ENCODE measurements at places on chromosomes 12 and 14.

GRCh38 chr12:27620121-27620520 is 76.1 kb upstream of the REP15 start:
- DNase-seq, result no peak

DNA sequence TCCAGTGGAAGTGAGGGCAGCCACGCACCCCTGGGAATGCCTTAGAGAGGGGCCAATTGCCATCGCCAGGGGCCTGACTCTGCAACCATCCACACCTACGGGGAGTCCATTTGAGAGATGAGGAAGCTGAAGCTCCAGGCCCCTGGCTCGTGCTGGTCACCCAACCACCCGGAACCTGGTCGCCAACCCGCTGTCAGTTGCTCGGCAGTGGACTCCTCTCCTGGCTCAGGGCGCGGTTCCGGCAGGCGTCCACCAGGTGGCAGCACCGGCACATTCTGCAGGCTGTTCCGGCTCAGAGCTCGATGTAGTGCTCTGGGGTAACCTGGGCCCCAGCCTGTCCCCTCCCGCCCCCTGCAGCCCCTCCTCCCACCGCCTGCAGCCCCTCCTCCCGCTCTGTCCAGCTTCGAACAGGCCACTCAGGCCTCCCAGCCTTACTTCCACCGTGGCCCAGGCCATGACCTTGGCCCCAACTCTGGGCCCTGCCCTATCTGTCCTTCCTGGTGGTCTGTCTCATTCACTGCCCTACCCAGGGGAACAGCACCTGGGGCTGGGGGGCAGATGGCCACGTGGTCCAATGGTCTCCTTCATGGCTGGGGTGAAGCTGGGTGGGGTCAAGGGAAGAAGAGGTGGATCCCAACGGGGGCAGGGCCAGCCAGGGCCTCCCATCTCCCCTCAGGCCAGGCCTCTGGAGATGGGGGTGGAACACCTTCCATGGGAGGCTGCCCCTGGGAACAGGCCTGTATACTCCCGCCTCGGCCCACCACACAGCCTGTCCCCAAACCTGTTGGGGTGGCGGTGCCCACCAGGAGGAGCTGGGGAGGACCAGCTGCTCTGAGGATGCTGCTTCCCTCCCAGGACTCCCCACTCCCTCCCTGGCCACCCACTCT is 15.7 kb downstream of the SIVA1 start:
- peak; percentile 75 for DNase-seq

DNA sequence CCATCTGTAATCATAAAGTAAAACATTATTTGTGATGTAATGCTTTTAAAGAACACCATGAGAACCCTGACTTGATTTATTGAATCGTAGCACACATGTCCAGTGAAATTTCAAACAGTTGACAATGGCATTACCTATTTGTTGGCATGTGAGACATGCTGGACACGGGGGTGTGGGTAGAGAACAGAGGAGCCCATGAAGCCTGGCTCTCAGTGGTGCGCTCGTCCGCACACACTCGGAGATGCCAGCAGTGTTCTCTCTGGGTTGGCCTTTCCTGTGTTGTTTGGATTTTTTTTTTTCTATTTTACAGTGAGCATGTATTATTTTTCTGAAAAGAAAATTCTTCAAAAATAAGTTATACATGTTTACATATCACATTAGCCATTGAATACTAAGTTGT is 78.2 kb downstream of the PPP2R5C start:
- DNase-seq, result no peak

GRCh38 chr12:72790273-72790672 is 518.1 kb downstream of the TRHDE start:
- no peak for DNase-seq

DNA sequence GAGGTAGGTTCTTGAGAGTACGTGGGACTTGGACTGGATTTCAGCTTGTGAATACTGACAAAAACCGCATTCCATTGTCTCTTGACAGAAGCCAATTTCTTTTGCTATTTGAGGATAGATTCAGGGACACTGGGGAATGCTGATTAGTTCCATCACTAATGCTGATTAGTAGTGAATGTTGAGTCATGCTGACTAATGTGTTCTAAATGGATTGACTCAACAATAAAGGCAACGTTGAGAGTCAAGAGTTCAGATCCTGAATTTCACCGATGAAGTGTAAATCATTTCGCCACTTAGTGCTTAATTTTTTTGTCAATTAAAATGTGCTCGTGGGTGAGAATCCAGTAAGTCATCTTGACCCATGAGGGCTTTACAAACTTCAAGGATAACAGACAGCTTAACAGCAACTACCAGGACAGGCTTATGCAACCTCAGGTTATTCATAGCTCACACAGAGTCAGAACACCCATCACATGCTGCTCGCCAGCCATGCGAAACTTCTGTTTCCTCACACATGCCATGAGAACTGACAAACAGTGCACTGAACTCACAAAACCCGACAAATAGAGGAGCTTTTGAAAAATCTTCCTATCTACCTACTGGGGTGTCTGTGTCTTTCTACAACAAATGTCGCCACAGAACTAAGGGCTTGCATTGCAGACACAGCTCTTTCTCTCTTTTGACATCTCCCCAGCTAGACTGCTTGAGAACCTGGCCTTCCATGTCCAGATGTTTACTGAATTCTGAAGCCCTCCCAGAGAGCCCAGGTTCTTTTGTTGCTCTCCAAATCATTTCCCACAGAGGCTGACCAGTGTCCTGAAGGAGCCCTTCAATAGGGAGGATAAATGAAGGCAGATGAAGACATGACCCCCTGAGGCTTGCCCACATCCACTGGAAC is 316.4 kb downstream of the ZFP36L1 start:
- DNase-seq, result no peak

- DNase-seq, result no peak
Measured at GRCh38 chr14:97634751-97635150, 837.6 kb downstream of the VRK1 start.

- DNase-seq, result no peak
Measured at GRCh38 chr12:88338486-88338885, 196.4 kb downstream of the TMTC3 start.

GRCh38 chr14:67733616-67734015 is 31.9 kb downstream of the RDH12 start:
- DNase-seq, result no peak

GRCh38 chr14:36553656-36554260 is 28.7 kb downstream of the NKX2-8 start:
- no peak for DNase-seq

- no peak for DNase-seq
Measured at GRCh38 chr14:99363051-99363450, 91.1 kb upstream of the BCL11B start.

- DNase-seq, result no peak
Measured at GRCh38 chr12:12723681-12724420, 6.7 kb downstream of the CDKN1B start.

GRCh38 chr14:61591862-61592261 is 103.5 kb upstream of the HIF1A start:
- DNase-seq, result no peak

DNA sequence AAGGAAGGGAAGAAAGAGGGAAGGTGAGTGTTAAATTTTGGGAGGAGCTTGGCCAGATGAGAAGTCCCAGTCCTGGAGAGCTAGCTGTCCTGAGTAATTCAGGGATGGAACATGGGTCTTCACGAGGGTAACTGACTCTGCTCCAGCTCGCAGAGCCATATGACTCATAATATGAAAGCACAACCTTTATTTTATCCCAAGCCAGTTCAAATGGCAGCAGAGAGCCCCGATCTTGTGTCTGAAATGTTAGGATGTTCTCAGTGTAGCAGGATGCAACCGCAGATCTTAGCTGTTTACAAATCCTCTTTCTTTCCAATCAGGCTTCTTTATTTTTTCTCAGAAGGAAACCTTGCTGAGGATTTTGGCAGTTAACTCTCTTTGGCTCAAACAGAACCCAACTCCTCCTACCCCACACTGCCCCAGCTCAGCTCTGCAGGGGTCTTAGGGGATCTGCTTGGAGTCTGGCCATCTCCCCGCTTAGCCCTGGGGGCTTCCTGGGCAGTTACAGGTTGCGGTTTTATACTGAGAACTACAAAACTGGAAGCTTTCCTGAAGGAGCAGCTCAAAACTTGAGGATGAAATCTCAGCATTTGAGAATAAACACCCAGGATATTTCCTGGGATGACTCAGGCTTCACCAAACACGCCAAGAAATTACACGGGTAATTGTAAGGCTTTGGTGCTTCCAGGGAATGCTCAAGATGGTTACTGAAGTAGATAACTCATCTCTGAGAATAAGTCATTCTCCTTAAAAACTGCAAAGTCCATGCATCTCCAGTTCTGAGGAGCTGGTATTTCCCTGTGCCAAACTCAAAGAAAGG is 92.5 kb downstream of the VCPKMT start:
- no peak for DNase-seq

DNA sequence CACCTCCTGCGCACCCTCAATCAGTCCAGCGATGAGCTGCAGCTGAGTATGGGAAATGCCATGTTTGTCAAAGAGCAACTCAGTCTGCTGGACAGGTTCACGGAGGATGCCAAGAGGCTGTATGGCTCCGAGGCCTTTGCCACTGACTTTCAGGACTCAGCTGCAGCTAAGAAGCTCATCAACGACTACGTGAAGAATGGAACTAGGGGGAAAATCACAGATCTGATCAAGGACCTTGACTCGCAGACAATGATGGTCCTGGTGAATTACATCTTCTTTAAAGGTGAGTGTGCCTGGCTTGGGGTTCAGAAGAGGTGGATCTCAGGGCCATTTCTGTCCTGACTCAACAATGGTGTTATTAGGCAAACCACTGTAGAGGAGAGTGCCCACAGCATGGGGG is 2.6 kb downstream of the SERPINA3 start:
- no peak for DNase-seq

GRCh38 chr14:35964697-35965286 is 138.7 kb downstream of the BRMS1L start:
- no peak for DNase-seq

DNA sequence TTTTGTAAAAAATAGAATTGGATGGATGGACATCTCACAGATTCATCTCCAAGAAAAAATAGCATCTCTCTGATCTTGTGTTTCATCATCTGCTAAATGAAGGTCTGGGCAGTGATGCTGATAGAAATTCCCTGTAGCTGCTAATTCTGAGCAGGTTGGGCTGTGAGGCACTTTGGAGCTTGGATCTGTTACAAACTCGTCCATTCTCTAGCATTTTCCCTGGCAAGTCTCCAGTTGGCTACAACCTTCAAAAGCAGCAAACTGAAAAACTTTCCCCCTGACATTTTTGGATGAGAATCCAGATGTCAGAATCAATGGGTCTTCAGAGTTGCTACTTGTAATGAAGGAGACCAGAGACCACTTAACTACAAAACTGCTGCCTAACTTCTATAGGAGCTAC is 72.7 kb downstream of the TPH2 start:
- DNase-seq, result no peak

DNA sequence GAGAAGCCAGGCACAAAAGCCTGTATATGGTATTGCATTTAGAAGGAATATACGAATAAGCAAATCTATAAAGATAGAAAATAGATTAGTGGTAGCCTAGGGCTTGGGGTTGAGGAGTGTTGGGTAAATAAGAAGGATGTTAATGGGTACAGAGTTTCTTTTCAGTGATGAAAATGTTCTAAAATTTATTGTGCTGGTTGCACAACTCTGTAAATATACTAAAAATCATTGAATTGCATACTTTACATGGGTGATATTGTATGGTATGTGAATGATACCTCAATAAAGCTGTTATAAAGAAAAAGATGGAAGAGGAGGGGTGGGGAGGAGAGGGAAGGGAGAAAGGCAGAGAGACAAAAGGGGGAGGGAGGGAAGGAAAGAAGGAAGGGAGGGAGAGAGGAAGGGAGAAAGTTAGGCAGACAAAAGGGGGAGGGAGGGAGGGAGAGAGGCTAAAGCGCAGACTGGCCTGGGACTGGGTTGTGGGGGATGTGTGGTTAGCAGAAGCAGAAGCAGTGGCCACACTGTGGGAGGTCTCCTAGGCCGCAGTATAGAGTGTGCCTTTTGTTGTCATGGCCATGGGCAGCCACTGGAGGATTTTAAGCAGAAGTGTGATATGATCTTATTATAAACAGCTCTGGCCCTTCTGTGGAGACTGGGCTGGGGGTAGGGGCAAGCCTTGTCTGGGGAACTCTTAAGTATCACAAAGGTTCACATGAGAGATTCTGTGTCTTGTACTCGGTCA is 73.6 kb upstream of the ELK3 start:
- DNase-seq, result no peak

DNA sequence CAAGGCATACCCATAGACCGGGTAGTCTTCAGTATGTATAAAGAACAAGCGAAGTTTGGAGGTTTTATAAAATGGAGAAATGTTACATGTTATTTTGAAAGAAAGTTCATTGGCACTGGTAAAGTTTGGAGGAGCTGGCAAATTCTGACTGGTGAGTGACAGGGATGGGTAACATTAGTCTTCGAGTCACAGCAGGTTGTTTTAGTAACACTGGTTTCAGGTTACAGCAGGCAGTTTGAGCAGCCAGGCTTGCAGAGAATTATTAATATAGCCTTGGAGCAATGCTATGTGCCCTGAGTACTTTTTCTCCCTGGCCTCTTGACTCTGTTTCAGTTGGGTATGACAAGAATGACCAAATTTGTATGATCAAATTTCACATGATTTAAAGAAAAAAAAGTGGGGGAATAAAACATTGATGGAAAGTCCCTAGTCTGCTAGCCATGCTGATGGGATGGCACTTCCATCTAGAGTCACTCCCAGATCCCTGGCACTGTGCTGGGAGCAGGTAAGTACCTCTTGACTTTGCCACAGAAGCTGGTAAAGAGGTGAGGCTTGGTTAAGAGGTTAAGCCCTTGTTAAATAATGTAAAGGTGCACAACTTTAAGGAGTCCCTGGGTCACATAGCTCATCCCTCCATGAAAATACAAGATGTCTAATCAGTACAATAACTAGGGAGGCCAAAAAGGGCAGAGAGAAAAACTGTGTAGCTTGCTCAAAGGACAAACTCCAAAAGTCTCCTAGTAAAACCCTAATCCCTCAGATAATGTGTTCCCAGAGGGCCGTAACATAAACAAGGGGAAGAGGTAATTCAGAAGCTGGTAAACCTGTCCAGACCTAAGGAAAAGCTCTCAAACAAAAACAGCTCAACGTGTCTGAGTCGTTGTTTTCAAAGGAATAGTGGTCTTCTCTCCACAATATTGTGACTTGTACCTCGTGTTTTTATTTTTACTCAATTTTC is 12.7 kb upstream of the SVOP start:
- DNase-seq, result no peak

GRCh38 chr12:58847901-58848600 is 72.3 kb downstream of the LRIG3 start:
- DNase-seq, result no peak

DNA sequence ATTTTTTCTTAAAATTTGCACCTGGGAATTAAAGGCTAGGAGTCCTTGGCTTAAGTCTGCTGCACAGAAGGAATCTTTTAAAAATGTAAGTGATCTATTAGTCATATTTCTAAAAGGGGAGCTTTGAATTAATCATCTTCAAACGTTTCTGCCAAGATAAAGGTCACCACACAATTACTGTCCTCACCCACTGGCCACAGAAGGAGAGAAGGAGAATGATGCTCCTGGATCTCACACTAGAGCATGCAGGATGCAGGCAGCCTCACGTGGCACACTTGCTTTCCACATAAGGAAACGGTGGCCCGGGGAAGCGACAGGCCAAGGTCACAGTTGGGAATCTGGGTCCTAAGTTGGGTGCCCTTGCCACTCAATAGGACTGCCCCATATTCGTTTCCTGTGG is 16.9 kb downstream of the PLEKHG7 start:
- no peak for DNase-seq

GRCh38 chr12:78746001-78746400 is 118.6 kb upstream of the SYT1 start:
- DNase-seq, result no peak

Measured in stimulated activated CD8-positive, alpha-beta memory T cell treated with anti-CD3 and anti-CD28 coated beads, Interleukin-7, amount 100 ng/mL, for 48 hours (primary cell).